ENCODE measurements at places on chromosomes 12 and 14.

DNA sequence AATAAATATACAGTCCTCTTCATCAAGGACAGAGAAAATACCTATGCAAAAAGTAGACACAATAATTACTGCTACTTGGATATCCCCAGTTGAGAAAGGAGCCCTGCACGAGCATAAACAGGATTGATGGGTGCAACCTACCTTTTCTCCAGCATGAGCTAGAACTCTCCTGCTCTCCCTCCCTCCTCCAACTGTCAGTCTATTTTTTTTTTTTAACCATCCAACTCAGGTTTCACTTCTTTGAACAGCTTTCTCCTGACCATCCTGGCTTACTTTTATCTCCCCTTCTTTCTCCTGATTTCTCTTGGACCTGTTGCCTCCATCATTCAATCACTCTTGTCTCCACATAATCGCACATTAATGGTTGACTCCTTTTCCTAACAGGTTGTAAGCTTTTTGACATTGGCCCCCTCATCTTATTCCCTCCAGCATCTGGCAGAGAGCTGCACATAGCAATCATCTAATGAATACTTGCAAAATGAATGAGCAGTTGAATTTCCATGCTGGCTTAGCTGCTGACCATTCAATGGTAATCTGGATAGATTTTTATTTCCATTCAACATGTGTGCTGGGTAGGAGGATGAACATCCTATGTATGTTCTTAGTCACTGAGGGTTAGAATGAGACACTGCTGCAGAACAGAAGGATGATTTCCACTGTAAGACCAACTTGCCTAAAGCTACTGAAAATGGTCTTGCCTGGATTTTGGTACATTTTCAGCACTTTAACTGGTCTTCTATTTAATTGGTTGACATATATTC lies 24.4 kb downstream of the MYBPC1 start:
- DNase-seq: no peak

DNA sequence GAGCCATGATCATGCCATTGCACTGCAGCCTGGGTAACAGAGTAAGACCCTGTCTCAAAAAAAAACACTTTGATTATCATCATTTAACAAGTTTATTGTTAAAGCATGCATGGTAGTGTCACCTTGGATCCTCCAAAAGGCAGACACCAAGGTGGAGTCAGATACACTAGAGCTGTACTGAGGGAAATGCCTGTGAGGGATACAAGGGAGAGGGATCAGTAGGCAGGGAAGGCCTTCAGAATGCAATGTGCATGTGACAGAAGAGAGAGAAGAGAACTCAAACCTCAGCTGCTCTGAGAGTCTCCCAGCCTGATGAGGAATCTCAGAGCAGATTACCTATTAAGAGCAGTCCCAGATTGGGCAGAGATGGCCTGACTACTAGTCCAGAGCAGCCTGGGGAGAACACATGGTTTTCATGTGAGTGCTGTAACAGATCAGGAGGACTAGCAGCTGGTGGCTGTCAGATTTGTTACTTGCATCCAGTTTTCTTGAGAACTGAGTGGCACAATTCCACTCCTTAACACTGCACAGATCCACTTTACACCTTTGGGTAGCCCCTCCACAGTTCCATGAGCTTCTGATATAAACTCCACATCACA lies 38.0 kb upstream of the A2ML1 start:
- DNase-seq: no peak

DNA sequence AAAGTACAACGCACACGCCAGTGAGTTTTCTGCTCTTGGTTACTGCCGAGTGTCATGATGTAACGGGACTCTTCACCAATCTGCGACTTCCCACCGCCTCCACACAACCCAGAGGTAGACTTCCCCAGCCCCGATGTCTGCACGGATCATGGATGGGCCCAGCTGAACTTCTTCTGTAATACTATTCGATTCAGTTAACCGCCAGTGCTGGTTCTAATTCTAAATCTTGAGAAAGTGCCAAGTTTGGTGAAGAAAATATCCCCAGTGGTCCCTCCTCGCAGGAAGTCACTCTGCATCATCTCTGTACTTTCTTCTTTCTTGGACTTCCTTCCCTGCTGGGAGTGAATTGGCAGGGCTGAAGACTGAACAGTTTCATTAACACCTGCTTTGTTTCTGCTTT lies 77.6 kb upstream of the SLC35F4 start:
- no peak for DNase-seq

- DNase-seq: no peak
Observed at GRCh38 chr14:45261209-45261608, 8.2 kb upstream of the MIS18BP1 start.

- no peak for DNase-seq
Observed at GRCh38 chr12:42683933-42684801, 94.6 kb upstream of the PRICKLE1 start.

DNA sequence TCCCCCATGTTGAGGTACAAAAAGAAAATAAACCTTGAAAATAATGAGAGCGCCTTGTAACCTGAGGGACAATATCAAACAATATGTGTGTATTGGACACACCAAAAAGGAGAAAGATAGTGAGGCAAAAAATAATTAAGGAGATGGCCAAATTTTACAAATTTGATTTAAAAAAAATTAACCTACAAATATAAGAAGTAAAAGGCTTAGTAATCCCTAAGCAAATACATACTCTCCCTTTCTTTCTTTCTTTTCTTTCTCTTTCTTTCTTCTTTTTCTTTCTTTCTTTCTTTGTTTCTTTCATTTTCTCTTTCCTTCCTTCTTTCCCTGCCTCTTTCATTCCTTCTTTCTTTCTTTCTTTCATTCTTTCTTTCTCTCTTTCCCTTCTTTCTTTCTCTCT lies 133.4 kb downstream of the PIK3C2G start:
- DNase-seq: no peak

GRCh38 chr12:61536525-61536924 lies 723.7 kb upstream of the USP15 start:
- no peak for DNase-seq

DNA sequence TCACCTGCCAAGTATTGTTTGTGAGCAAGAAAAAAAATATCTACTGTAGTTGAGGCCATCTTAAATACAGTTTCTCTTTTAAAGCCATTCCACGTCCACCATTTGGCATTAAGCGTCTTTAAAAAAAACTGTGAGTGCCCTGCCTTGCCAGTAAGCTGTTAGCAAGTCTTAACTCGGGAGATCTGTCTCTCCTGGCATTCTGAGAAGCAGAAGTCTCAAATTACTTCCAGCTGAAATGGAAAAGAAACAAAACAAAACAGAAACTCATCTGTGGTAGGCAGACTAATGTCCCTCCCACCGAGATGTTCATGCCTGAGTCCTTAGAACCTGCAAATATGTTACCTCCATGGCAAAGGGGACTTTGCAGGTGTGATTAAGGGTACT lies 126.2 kb downstream of the CRADD start:
- no peak for DNase-seq

DNA sequence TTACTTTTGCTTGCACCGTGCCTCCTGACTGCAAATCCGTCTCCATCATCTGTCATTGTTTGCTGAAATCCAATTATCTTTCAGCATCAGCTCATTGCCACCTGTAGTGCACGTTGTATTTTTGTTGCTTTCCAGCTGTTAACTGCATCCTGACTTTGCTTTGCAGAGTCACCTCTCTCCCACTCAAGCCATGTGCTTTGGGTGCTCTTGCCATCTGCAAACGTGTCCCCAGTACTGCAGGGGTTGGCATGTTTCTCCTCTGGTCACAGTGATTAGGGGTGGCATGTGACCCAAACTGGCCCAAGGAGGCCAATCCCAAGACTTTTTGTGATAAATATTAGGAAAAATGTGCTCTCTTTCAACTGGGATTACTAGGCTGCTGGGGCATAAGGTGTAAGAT lies 10.5 kb upstream of the TMED2 start:
- no peak for DNase-seq

- no peak for DNase-seq
Observed at GRCh38 chr12:25830456-25830855, 128.0 kb upstream of the RASSF8 start.

- no peak for DNase-seq
Observed at GRCh38 chr12:109670731-109671130, 42.9 kb upstream of the FAM222A start.

DNA sequence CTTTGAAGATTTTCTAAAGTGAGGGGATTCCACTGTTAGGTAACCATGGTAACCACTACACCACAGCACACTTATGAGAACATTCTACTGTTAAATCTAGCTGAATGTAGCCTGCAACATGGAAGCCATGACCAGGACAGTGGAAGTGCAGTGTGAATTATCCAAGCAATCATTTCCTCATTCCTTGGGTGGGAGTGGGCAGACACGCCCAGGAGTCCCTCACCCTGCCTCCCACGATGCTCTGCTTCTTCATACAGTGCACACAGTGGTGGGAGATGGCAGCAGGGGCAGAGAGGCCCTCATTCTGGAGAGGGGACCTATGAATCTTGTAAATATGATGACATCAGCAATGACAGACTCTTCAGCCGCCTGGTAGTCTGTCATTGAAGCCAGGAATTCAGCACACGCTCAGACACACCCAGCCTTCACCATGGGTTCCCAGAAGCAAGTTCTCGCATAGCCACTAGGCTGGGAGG lies 70.1 kb upstream of the HOXC13 start:
- no peak for DNase-seq

- DNase-seq: no peak
Observed at GRCh38 chr14:89702073-89702875, 252.3 kb downstream of the EFCAB11 start.

DNA sequence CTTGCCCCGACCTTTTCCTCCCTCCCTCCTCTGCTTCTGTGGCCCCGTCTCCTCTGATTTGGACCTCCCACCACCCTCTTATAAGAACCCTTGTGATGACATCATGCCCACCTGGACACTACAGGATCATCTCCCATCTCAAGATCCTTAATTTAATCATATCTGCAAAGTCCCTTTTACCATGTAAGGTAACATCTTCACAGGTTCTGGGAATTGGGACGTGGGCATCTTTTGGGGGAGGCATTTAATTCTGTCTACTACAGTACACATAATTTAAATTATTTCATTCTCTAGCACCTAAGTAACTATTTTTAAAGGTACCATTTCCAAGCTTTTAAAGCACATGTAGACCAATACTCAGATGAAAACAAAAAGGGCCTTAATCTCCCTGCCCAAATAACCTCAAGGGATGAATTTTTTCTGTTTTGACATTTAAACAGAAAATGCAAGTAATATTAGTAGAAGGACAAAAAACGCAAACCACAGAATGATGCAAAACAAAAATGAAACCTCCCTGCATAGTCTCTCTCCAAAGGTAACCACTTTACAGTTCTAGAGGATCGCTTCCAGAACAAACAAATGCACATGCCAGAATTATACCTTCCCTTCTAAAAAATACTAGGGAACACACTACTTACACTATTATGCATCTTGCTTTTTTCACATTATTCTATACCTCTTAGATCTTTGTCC lies 222.1 kb downstream of the AACS start:
- no peak for DNase-seq

- no peak for DNase-seq
Observed at GRCh38 chr12:692274-692673, 29.0 kb upstream of the NINJ2 start.

DNA sequence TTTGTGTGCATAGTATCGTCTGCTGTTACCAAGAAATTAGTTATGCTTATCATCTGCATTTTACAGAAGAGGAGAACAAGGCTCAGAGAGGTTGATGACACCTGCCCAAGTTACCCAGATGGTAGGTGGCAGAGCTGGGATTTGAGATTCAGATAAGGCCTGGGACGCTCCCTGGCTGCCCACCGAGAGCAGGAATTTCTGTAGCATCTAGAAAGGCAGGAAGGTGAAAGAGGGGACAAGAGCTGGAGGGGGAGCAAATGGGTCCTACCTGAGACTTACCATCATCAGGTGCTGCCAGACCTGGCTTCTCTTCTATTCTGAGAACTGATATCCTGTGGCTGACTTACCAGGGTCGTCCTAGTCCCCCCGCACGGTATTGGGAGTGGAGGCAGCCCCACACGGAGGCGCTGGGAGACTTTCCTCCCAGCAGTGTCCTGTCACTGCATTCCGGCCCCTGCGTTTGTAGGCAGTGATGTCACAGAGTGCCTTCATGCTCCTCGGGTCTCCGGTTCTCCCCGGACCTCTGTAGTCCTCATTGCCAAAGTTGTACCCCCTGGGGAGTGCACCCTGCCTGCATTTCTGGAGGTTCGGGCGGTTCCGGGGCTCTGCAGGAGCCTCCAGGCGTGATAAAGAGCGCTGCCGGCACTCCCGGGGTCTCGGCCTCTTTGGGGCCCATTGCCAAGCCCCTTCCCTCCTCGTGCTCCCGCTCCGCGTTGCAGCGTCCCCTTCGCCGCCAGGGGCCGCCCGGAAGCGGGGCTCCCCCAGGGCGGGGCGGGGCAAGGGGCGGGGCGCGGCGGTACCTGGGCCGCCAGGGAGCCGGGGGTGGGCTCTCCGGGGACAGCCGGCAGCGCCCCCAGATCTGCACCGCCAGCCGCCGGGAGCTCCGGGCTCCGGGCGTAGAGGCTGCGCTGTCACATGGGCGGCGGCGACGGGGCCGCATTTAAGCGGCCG lies at the start of gene CABP1:
CABP1 (plus strand) TSS at position 856 of the 951 bp plus-strand sequence; CDS start at position 916, 60 bp downstream.
- DNase-seq: no peak

- no peak for DNase-seq
Observed at GRCh38 chr14:68157971-68158371, 338.4 kb downstream of the RAD51B start.

DNA sequence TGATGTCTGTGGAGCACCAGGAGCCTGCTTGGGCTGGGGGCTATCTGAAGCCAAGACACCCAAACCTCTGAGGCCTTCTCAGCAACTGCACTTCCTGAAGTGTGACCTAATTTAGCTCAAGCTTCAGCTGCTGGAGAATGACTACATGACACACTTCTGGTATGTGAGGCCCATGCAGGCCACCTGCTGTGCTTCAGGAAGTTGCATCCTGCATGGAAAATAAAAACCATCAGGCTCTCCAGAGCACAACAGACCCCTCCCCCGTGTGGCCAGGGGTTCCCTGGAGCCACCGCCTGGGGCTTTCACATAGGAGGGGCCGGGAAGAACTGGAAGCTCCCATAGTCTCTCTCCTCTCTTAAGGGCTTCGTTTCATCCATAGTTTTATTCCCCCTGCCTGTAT lies 217.7 kb downstream of the SLC15A4 start:
- no peak for DNase-seq

DNA sequence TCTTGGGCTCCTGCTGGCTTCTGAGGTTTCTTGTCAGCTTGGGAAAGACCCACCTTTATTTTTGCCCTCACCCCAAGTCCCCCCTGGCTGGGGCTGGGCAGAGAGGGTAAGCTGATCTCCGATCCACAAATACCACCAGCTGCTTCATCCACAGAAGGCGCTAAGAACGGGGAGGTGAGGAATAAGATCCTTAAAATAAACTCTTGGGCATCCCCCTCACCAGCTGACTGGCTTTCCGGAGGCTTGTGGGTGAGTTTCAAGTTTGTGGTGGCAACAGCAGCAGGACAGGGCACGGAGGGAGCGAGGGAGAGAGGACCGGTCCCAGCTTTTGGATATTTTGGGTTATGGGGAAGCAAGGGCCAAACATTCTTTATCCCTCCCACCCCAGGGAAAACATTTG lies 20.8 kb upstream of the HSPB8 start:
- no peak for DNase-seq

DNA sequence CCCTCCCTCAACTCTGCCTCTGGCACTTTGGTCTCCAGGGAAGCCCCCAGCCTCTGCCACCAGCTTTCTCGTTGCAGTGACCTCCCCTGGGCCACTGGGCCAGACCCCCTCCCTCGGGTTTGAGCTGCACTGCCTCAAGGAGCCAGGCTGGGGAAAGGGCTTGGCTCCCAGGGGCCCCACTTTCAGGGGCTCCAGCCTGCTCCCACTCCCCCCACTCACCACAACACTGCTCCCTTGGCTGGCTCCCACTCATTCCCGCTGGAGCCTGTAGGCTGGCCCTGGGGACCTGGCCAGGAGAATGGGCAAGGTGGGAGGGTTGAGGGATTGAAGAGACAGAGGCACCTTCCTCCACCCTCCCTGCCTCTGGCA lies 19.3 kb upstream of the KIF26A start:
- no peak for DNase-seq

Measured in ureter (tissue), 1 donor.